ENCODE measurements at places on chromosomes 16 and 17. TPM values are rescaled to one million over a fixed set of nuclear protein-coding genes. Genes with fewer than 3 reads are reported as not detected.

The CACNG4 gene
- total RNA-seq, result not detected

DNA sequence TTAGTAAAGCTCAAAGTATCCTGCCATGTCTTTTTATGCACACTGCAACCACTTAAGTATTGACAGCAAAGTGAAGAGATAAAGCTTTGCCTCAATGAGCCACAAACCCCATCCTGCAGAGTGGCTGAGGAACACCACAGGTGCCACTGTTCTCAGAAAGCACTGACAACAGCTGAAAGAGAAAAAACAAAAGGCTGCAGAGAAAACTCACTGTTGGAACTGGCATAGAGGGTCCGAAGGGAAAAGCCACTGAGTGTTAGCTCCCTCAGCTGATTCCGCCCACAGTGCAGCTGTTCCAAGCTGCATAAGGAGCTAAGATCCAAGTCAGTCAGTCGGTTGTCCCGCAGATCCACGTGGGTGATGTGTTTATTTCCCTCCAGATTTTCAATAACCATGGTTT is 48.3 kb downstream of the PHLPP2 start:
- DNase-seq, result no peak
- no peaks in the 10 kb centered on the region for H3K4me1 ChIP-seq
- no peak overlapping the region for H3K4me3 ChIP-seq
- peaks cover 44% of the 10 kb centered on the region for H3K36me3 ChIP-seq
- H3K27ac ChIP-seq, result no peak overlapping the region

DNA sequence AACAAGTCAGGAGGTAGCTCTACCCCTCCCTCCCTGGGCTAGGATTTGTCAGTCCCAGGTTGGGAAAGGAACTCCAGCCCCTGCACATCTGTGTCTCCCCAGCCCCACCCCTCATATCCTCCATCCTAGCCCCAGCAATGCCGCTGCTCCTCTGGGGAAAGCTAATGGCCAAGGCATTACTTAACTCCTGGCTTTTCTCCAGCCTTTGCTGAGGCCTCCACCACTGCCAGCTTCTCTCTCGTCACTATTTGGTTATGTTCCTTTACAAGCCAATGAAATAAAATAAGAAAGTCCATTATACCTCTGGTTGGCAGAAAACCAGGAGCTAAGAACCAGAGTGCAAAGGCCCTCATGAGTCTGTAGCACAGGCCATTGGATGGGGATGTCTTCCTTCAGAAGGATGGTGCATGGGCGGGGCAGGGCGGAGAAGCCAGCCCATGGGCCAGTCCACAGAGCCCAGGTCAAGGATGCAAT is 171.0 kb downstream of the CCDC182 start:
- DNase-seq, result no peak
- H3K4me1 ChIP-seq, result peaks cover 15% of the 10 kb centered on the region
- no peaks in the 10 kb centered on the region for H3K36me3 ChIP-seq
- no peak overlapping the region for H3K27ac ChIP-seq

The PRDM7 gene
- total RNA-seq, result not detected

DNA sequence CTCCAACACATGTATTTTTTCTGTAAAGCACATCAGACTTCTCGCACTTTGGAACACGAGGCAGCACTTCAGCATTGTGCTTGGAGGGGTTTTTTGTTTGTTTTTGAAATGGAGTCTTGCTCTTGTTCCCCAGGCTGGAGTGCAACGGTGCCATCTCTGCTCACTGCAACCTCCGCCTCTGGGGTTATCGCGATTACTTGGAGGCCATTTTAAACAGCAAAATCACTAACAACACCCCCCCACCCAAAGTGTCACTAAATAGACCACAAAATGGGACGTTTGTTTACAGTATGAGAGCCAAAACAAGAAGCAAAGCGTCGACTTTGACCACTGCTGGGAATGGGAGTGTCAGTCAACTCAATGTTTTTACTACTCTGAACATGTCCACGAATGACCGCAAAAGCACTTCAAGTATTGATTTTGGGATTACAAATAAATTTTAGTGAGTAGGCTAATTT is 9.0 kb upstream of the C16orf87 start:
- no peak overlapping the region for H3K4me3 ChIP-seq
- no peak overlapping the region for H3K27ac ChIP-seq
- no peaks in the 10 kb centered on the region for H3K27me3 ChIP-seq
- no peak for DNase-seq
- H3K4me1 ChIP-seq, result no peaks in the 10 kb centered on the region

DNA sequence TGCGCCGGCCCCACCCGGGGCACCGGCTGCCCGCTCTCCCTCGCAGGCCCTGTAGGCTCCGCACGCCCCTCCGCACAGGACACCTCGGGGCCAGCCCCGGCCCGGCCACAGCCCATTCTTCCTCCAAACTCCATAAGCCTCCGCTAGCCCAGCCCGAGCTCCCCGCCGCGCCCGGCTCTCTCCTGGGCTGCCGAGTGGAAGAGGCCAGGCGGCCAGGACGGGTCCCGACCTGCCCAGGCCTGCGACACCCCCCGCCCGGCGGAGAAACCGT is 397 bp downstream of the NCOR1 start:
- peak overlapping the region; percentile 97 for H3K27ac ChIP-seq
- peaks cover 17% of the 10 kb centered on the region for H3K4me1 ChIP-seq
- H3K4me3 ChIP-seq, result peak overlapping the region; percentile 99
- H3K36me3 ChIP-seq, result no peaks in the 10 kb centered on the region

GRCh38 chr16:87186446-87186845 is 130.7 kb downstream of the C16orf95 start:
- no peaks in the 10 kb centered on the region for H3K4me1 ChIP-seq
- no peak overlapping the region for H3K27ac ChIP-seq
- no peak overlapping the region for H3K4me3 ChIP-seq

DNA sequence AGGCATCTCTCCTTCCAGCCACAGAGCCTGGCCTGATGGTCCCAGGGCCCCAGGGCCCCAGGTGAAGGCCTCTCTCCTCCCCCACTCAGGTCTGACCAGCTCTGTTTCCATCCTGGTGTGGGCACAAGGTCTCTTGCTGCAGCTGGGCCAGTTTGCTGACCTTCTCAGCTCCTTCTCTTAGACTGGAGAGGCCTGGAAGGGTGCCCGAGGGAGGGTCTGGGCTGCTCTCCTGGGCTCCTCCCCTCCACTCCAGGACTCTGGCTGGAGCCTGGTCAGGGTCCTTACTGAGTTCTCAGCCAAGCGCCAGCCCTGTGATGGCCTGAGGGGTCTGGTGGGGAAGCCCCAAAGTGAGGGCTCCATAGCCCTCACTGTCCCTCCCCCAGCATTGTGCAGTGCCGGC is 12.4 kb downstream of the SOCS3 start:
- DNase-seq, result peak; percentile 88
- H3K4me3 ChIP-seq, result no peak overlapping the region
- H3K4me1 ChIP-seq, result peaks cover 24% of the 10 kb centered on the region

DNA sequence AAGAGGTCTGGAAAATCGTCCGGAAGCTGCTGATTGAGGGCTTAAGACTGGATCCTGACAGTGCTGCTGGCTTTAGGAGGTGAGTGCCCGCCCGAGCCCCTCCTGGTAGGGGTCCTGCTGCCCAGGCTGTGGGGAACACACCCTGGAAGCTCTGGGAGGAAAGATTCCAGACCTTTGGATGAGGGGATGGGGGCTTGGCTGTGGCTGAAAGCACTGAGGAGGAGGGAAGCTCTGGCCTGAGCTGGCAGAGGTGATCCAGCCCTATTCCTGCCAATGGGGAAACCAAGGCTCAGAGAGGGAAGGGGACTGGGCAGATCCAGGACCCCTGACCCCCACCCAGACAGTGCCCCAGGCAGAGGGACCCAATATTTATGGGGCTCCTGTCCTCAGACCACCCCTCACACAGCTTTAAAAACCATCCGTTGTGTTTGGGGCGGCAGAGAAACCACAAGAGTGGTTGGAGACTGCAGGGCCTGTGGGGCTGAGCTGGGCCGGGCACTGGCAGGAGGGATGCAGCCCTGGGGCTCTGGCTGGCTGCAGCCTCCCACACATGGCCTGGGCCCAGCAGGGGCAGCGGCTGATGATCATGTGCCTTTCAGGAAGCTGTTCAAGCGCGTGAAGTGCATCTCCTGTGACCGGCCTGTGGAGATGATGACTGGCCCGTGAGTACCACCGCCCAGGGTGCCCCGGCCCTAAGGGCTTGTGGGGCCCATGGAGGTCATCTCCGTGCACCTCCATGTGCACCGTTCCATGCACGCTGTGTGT is 22.8 kb downstream of the UBALD1 start:
- DNase-seq, result peak; percentile 82
- H3K36me3 ChIP-seq, result no peaks in the 10 kb centered on the region
- H3K27ac ChIP-seq, result no peak overlapping the region
- H3K4me3 ChIP-seq, result no peak overlapping the region

DNA sequence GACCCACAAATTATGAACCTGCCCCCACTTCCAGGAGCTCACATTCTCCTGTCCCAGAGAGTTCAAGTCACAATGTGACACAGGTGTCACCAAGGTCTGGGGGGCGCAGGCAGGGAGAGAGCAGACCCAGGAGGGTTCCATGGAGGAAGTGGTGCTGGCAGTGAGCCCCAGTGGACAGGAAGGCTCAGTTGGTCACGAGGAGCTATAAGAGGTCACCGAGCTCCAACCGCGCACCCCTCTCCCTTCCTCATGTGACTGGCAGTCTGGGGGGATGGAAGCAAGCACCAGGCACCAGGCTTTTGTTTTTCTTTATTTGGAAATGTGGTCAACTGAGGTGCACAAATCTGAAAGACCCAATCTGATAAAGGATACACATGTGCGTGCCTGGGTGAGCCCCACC is 2.5 kb downstream of the ITGAD start:
- no peaks in the 10 kb centered on the region for H3K36me3 ChIP-seq
- no peak overlapping the region for H3K27ac ChIP-seq
- H3K27me3 ChIP-seq, result no peaks in the 10 kb centered on the region
- no peak for DNase-seq
- no peaks in the 10 kb centered on the region for H3K4me1 ChIP-seq

DNA sequence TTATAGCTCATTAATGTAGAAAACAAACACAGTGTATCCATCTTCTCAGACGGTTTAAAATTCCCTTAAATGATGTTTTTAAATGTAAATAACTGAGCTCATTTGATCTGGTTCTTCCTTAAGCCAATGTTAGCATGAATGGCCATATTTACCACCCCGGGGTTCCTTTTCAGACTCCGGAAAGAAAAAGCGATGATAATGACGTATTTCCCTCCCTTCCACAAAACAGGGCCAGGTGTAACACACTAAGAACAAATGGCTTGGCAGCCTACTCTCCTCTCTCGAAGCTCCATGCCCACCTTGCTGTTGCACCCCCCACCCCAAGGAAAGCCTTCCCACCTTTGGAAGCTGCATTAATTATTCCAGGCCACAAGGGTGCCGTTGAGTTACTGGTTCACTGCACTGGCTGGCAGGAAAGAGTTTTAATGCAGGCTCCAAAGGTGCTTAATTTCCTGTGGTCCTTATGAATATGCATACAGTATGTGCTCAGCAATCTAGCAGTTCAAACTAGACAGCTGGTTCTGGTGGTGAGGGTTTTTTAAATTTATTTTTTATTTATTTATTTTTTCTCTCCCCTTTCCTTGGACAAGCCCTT is 378.9 kb downstream of the WWOX start:
- no peaks in the 10 kb centered on the region for H3K27me3 ChIP-seq
- DNase-seq, result peak; percentile 21
- peaks cover 4% of the 10 kb centered on the region for H3K4me1 ChIP-seq
- no peak overlapping the region for H3K4me3 ChIP-seq
- no peak overlapping the region for H3K27ac ChIP-seq

The KRT23 gene
- not detected for total RNA-seq

GRCh38 chr16:59566446-59566845 is 832.3 kb upstream of the GOT2 start:
- H3K4me1 ChIP-seq, result no peaks in the 10 kb centered on the region
- H3K4me3 ChIP-seq, result no peak overlapping the region
- H3K36me3 ChIP-seq, result no peaks in the 10 kb centered on the region
- no peak for DNase-seq

DNA sequence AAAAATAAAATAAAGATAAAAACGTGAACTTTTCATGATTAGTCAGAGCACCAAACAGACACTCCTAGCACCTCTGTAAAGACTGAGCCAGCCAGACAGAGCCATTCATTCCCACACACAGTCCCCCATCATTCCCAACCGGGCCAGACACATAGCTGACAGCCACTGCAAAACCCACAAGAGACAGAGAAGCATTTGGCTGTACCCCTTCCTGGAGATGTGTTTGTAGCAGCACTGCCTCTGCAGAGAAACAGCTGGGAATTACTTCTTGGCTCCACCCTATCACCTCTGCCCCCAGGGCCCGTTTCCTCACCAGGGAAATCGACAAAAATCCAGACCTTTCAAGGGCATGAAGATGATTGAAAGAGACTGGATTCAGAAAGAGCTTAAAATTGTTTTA is 46.4 kb downstream of the MYH11 start:
- no peaks in the 10 kb centered on the region for H3K27me3 ChIP-seq
- no peak overlapping the region for H3K4me3 ChIP-seq
- no peak overlapping the region for H3K27ac ChIP-seq

DNA sequence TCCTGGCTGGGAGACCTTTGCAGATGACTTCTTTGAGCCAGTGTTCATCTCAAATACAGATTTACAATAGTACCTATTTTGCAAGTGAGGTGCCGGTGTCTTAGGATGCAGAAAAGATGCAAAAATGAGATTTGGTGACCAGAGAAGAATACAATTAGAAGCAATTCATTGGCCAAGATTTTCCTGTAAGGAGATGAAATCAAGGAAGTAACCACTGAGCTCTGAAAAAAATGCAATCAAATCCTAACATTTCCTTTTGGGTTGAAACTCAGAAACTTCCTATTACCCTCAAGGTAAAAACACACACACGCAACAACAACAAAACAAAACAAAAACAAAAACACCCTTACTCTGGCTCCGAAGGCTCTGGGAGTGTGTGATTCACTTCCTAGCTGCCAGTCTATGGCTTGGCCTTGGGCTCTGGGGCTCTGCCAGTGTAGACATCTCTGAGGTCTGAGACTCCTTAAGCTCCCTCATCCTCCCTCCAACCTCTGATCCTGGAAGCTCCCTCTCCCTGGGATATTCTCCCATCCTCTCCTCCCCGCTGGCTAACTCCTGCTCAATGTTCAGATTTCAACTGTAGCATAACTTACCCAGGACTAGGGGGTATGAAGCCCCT is 16.8 kb upstream of the MT4 start:
- no peak for DNase-seq
- no peak overlapping the region for H3K27ac ChIP-seq

- no peaks in the 10 kb centered on the region for H3K27me3 ChIP-seq
- peaks cover 15% of the 10 kb centered on the region for H3K4me1 ChIP-seq
- no peak overlapping the region for H3K4me3 ChIP-seq
- no peaks in the 10 kb centered on the region for H3K36me3 ChIP-seq
- peak overlapping the region; percentile 3 for H3K27ac ChIP-seq
- peak; percentile 55 for DNase-seq
Observed at GRCh38 chr16:2919511-2920255, 8.0 kb downstream of the FLYWCH1 start.

All from thyroid gland (tissue), 4 donors.